CD4-positive, alpha-beta memory T cell (primary cell): ENCODE measurements at places on chromosomes 5 and 9. TPM values are rescaled to one million over a fixed set of nuclear protein-coding genes. Genes with fewer than 3 reads are reported as not detected.
A peak's percentile ranks its signal among the peaks of the same experiment; 100 is the strongest.

DNA sequence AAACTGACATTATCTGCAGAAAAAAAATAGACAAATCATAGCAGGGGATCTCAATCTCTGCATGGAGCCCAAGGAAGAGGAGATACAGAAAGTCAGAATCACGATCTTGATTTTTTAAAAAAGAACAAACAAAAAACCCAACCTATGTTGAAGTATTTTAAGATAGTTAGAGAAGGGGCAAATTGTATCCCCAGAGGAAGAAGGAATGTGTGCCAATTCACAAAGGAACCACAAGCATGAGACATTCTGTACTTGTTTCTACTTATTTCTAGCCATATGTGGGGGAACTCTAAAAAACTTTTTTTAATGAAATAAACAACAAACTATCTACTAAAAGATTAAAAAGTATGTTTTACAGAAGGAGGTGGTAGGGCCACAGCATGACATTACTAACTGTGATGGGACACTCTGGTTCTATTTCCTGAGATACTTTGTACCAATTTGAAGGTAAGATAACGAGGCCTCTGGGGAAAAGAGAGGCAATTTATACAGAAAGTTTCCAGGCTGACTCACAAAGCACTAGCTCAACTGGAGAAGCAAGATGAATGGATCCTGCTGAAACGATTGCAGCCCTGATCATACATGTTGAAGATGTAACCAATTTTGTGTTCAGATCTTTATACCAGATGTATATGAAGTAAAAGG, 22.5 kb downstream of the RANBP3L start:
- H3K36me3 ChIP-seq: no peaks in the 10 kb centered on the region
- no peaks in the 10 kb centered on the region for H3K27me3 ChIP-seq
- no peak overlapping the region for H3K27ac ChIP-seq
- no peaks in the 10 kb centered on the region for H3K4me1 ChIP-seq
- no peak for DNase-seq

DNA sequence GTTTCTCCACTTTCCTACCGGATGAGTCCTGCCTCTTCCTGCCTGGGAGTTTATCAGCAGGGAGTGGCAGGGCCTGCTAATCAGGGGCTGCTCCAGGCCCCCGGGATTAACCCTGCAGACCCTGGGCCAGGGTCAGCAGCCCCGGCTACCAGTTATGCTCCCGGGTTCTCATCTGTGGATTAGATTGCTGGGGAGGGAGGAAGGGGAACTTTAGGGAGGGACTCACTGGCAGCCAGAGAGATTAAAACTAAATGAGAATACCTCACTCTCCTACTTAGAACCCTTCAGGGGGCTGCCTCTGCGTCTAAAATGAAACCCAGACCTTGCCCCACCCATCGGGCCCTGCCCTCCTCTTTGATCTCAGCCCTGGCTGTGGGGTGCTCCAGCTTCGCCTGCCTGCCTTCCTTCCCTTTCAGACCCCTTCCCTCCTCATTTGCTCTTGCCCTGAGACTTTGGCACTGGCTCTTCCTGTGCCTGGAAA, 130.5 kb upstream of the HAND1 start:
- H3K27ac ChIP-seq: no peak overlapping the region
- H3K27me3 ChIP-seq: peaks cover 9% of the 10 kb centered on the region
- H3K4me3 ChIP-seq: no peak overlapping the region
- H3K4me1 ChIP-seq: peaks cover 8% of the 10 kb centered on the region
- no peaks in the 10 kb centered on the region for H3K36me3 ChIP-seq

Gene CAPSL
- not detected for total RNA-seq

Gene INSL4
- total RNA-seq: not detected

Gene CBY3
- total RNA-seq: 0.76 TPM

DNA sequence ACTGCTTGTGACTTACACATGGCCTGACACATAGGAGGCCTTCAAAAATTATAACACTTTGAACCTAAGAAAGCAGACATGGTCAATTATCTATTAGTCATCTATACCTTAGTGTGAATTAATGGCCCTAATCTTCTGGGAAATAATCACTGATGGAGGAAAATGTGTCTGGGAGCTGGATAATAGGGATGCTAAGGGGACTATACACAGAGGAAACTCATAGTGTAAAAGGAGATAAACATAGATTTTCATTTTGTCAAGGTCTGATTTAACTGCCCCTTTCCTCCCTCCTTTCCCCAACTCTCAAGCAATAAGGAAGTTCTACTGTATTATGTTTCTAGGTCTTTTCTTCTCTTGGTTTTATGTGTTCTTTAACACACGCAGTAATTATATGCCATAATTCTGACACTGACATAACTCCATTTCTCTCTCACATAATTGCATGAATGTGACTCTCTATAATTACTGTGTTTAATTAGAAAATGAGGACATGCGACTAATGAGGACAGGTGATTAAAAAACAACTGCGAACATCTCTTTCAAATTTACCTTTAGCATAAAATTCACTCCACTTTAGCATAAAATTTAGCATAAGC, 18.7 kb upstream of the PRELID2 start:
- peaks cover 6% of the 10 kb centered on the region for H3K4me1 ChIP-seq
- H3K27ac ChIP-seq: no peak overlapping the region
- no peak for DNase-seq
- H3K27me3 ChIP-seq: no peaks in the 10 kb centered on the region
- no peaks in the 10 kb centered on the region for H3K36me3 ChIP-seq
- H3K4me3 ChIP-seq: no peak overlapping the region

Gene HOMER1
- 1.5 TPM for total RNA-seq

Gene EIF4E1B
- total RNA-seq: not detected

DNA sequence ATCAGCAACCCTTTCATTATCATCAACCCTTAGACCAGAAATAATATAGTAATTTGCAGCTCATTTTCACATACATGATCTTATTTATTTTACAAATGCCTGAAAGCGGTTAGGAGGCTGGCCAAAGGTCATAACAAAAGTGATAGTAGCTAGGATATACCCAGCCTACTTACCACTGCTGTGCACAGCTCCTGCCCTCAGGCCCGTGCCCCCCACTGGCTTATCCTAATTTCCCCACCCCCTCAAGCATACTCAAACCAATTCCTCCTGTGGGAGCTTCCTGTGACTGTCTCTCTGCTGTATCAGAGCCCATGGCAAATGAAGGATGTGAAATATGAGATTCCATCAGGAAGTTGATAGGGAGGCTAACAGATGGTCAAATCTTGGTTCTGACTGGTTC, 14.8 kb downstream of the FAM219A start:
- peaks cover 11% of the 10 kb centered on the region for H3K4me1 ChIP-seq
- no peaks in the 10 kb centered on the region for H3K27me3 ChIP-seq
- no peaks in the 10 kb centered on the region for H3K36me3 ChIP-seq
- no peak for DNase-seq

- no peak overlapping the region for H3K27ac ChIP-seq
- no peak overlapping the region for H3K4me3 ChIP-seq
- H3K27me3 ChIP-seq: no peaks in the 10 kb centered on the region
- no peaks in the 10 kb centered on the region for H3K36me3 ChIP-seq
- no peak for DNase-seq
These were observed 95.3 kb downstream of the GRIA1 start for GRCh38 chr5:153585622-153586277.

Gene PTGR1
- 0.36 TPM for total RNA-seq

Gene RALGPS1
- 10.3 TPM for total RNA-seq

DNA sequence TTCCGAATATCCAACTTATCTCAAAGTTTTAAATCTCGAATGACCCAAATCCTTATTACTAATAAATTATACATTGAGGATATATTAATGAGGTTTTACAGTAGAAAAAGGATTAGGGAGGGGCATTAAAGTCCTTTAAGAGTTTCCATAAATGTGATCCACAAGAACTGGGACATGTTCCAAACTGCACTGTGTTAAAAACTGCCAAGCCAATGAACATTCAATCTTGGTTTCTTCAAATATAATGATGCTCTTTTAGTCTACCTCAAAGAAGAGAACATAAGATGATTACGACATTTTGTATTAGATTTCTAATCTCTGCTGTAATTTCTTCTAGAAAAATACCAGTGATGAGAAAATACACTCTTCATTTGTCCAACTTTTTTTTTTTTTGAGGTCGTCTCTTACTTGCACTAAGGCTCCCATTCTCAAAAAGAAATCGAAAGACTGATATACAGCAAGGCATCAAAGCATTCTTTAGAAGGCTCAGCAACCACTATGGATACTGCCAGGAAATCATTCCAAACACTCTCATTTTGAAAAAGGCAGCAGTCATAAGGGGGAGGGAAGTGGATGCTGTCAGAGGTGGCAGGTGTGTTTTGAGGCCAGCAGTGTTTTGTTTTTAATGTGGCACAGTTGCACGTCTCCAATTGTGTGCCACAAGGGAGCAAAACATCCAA, 1.7 kb downstream of the PTAR1 start:
- peak overlapping the region; percentile 23 for H3K4me3 ChIP-seq
- H3K4me1 ChIP-seq: peaks cover 45% of the 10 kb centered on the region
- no peaks in the 10 kb centered on the region for H3K27me3 ChIP-seq
- DNase-seq: no peak
